Activated naive CD4-positive, alpha-beta T cell treated with anti-CD3 and anti-CD28 coated beads, Interleukin-2, amount 50 U/mL, for 72 hours (primary cell): ENCODE measurements at places on chromosomes 2 and 18. TPM values are rescaled to one million over a fixed set of nuclear protein-coding genes. Genes with fewer than 3 reads are reported as not detected.

Gene SCYGR3
- not detected for total RNA-seq

Gene FAM110C
- total RNA-seq: 0.48 TPM

Gene TDRD15
- total RNA-seq: not detected

Gene MDH1B
- total RNA-seq: 1.4 TPM

Gene MERTK
- 1.0 TPM for total RNA-seq

Gene SPC25
- 28.5 TPM for total RNA-seq

Gene TACR1
- not detected for total RNA-seq

Gene RPIA
- 48.0 TPM for total RNA-seq
